Right lobe of liver (tissue), 6 donors: ENCODE measurements at places on chromosomes 3 and 15. TPM values are rescaled to one million over a fixed set of nuclear protein-coding genes. Genes with fewer than 3 reads are reported as not detected.

The LTK gene
- 1.9 TPM for total RNA-seq

DNA sequence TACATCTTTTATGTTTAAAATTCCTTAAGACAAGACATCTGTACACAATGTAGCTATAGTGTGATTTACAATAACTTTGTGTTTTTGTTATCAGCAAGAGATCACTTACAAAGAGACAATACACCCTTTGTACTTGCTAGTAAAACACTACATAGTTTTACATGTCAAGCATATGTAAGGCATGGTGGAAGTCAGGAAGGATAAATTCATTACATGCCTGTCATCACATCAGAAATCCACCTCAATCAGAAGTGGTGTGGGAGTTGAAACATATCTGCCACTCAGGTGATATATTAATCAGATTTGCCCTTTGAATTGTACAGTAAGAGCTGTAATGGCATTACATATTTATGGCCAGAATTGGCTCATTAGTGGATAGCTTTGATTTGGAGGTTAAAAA is 95.5 kb downstream of the MBNL1 start:
- no peak for DNase-seq

DNA sequence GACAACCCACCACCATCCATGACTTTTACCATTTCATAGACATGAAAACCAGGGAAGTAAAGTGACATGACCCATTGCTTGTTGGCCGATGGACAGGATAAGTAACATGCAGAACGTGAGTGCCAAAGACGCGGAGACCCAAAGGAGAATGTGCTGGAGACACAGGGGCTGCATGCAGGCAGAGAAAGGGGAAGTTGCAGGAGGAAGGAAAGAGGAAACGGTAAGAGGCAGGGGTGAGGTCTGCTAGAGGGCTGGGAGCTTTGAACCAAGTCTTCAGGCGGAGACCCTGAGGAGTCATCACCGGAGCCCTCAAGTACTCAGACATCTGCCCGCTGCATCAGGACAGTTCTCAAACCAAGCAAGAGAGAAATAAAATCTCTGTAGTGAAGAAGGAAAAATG is 34.9 kb downstream of the MAGEF1 start:
- DNase-seq: no peak

DNA sequence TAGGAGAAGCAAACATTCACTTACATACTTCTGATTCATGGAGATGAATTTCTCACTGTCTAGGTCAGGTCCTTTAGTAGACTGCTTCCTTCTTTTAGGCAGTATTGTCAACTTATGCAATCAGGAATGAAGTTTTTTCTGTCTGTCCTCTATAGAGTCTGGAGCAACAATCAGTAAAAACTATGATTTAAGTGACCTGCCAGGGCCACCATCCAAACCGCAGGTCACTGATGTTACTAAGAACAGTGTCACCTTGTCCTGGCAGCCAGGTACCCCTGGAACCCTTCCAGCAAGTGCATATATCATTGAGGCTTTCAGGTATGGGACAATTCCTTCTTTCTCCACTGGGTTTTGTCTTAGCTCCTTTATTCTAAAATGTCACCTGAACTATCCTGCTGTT is 523.1 kb downstream of the ROBO2 start:
- no peak for DNase-seq

GRCh38 chr3:65330072-65330471 is 642.3 kb upstream of the ADAMTS9 start:
- no peak for DNase-seq

The ITGA11 gene
- 0.74 TPM for total RNA-seq

GRCh38 chr15:85408270-85408746 is 27.9 kb downstream of the AKAP13 start:
- DNase-seq: no peak

- DNase-seq: no peak
Measured at GRCh38 chr15:57218826-57219576, 157.3 kb upstream of the CGNL1 start.

DNA sequence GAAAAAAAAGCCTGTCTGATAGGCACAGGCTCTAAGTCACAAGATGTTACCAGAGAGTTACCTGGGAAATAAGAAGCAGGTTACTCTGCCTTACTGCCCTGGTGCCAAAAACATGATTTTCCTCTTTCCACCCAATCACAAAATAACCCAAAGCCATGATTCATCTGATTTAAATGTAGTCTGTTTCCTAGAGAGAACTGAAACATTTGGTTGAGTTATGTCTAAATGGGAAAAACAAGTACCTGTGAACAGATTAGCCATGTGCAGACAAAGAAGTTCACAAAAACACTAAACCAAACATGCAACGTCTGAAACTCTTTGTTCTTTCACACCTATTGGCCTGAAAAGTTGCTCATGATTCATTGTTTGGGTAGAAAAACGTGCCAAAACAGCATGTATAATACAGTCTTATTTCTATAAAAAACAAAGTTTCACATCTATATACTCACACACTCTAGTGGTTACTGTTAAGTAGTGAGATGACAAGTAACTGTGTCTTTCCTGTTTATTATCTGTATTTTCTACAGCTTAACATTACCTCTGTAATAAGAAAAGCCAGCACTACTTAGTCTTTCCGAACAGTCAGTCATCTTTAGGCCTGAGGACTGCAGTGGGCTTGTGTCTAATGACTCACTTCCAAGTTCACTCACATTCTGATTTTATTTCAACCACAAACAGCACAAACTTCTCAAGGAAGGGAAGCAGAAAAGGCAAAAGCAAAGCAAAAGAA is 30.2 kb downstream of the FAM174B start:
- no peak for DNase-seq

GRCh38 chr15:81029414-81030300 is 28.9 kb downstream of the TLNRD1 start:
- no peak for DNase-seq

DNA sequence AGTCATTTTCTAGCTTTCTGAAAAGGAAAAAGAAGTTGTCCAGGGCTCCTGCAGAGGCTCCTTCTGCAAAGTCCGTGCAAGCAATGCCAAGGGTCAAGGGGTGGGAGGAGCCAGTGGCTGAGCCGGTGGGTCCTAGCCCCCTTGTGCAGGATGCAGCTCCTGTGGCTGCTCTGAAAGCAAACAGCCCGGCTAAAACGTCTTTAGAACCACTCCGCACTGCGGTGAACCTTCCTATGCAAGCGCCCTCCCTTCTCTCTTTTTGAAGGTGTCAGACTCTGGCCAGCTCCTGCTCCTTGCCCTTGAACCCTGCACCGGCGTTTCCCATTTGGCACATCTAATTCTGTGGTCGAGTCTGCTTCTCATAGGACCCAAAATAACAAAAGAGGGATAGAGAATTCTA is 183.1 kb downstream of the UACA start:
- no peak for DNase-seq

The TRH gene
- total RNA-seq: not detected

The RETNLB gene
- not detected for total RNA-seq
